ENCODE measurements at places on chromosomes 5 and 9.

DNA sequence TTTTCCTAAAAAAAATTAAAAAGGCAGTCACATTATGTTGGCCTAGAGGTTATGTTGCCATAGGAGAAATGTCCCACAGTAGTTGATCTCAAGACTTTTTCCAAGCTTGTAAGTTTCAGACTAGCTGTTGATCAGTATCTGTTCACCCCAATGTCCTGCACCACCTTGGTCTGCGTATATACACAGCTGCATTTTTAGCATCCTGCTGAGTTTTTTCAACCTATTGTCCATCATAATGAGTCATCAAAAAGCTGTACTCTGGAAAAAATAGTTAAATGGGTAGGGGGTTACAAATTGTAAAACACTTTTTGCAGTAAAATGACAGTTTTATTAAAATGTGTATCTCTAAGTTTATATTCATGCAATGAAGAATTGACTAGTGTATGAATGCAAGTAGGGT, 53.2 kb upstream of the TMEM171 start:
- no peak for DNase-seq

GRCh38 chr5:177531209-177531940, 14.6 kb upstream of the DDX41 start:
- no peak for DNase-seq

DNA sequence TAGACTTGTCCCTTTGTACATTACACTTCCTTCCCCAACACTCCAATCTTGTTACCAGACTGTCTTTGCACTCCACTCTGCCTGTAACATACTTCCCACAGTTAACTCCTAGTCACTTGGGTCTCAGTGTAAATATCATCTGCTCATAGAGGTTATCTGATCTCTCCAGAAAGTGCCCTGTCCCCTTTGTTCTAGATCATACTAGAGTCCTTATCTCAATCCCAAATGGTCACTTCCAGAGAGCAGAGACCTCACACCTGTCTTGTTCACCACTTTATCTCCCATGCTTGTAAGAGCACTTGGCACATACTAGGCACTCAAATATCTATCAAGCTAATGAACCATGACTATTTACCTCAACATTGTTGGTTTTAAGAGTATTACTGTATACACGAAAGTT, 30.4 kb downstream of the SETX start:
- no peak for DNase-seq

GRCh38 chr5:1708592-1709141, 91.0 kb downstream of the MRPL36 start:
- no peak for DNase-seq

- no peak for DNase-seq
Observed at GRCh38 chr5:16976625-16977008, 40.5 kb upstream of the MYO10 start.

DNA sequence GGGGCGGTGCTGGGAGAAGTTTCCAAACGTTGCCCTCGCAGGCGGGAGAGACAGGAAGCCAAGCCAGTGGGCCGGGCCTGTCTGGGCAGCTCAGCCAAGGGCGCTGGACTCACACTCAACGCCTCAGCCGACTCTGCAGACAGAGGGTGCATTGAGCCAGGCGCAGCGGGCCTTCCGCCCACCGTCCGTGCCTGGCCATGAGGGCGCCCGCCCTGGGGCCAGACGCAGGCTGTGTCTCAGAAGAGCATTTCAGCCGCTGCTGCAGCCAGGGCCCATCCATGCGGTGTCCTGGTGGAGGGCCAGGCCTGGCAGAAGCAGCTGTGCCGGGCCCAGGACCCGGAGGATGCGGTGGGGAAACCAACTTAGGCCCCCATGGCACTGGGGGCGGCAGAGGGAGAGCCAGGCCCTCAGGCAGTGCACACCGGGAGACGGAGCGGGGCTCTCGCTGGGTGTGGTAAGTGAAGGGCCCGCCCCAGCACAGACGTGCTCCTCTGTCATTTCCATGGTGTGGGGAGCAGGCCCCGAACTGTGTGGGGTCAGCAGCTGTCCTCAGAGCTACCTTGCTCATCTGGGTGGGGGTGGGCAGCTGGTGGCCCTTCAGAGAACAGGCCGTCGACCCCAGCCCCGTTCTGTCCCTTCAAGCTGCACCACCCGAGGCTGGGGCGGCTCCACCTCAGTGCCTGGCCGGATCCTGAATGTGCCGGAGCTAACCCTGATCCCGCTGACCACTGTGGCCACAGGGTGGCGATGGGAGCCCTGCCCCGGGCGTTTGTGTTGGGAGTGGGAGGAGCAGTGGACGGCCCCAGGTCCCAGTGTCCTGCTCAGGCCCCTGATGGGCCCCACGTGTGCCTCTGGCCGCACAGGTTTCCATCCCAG, 18.0 kb downstream of the DNLZ start:
- no peak for DNase-seq

DNA sequence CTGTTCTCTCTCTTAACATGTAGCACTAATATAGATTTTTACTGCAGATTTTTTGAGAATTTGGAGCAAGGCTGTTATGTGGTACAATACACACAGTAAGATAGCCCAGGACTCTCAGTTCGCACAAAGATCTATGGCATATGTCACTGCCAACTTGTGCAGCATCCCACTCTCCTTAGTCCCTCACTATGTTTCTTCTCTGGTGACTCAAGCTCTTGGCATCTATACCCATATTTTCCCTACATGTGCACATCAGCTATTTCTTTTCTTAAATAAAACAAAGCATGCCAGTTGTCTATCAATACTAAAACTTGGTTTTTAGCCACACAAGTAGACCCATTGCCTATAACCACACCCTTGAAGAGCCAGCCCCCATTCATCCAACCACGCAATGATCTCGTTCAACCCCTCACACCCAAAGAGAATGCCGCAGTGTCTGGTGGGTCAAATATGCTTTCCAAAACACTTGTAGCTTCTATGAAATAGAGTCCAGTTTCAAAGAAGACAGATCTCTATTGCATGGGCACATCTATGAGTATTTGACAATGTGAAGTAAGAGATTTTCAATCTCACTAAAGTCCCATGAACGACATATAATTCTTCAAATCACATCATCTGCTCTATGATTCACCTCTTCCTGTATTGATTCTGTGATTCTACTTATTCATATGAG, 18.2 kb upstream of the IL7R start:
- DNase-seq, result no peak

DNA sequence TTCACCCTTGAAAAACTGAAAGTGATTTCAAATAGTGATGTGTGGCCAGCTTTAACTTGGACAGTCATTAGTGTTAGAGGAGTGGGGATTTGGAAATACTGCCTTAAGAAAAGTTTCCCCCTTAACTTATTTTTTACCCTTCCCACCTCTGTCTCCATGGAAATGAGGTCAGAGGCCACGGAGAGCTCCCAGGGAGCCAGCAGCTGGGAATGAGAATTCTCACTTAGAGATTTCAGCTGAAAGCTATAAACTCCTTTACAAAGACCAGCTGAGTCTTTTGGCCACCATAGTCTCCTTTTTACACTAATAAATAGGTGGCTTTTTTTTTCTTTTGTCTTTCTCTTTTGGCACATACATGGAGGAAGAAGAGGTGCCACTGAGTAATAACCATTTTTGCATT, 45.7 kb upstream of the PIK3R1 start:
- no peak for DNase-seq

DNA sequence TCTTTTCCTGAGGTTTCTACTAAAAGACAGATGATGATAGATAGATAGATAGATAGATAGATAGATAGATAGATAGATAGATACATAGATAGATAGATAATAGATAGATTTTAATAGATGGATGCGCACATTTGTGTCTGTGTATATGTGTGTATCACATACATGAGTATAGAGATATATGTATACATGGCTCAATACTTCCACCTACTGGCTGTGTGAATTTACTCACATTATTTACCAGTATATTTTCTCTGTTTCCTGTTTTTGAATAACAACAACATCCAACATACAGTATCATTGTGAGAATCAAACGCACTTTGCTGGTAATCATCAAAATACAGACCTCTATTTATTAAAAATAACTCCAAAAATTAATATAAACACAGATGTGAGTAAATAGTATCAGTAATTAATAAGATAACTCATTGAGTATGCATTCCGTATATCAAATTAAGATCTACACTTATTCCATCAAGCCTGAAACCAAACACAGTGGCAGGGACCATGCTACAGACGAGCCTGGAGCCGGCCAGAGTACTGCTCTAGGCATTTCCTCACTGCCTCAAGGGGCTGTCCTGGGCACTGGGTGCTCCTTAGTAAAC, 338.0 kb downstream of the SEMA5A start:
- no peak for DNase-seq

GRCh38 chr5:71887680-71888079, 168.6 kb downstream of the CARTPT start:
- DNase-seq, result no peak

DNA sequence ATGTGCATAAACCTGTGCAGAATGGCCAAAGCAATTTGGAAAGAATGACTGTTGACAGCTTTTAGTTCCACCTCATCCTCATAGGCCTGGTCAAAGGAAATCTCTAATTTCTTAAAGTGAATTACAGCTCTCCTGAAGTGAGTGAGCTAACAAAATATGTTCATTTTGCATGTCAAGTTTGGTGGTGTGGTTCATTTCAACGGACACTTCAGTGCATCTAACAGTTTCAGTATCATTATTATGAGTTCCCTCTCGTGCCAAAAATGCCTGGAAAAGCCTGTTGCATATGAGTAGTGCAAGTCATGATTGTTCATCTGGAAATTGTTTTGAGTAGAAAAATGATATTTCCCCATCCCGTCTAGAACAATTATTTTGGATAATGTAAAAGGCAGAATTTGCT, 53.2 kb upstream of the HMHB1 start:
- no peak for DNase-seq

DNA sequence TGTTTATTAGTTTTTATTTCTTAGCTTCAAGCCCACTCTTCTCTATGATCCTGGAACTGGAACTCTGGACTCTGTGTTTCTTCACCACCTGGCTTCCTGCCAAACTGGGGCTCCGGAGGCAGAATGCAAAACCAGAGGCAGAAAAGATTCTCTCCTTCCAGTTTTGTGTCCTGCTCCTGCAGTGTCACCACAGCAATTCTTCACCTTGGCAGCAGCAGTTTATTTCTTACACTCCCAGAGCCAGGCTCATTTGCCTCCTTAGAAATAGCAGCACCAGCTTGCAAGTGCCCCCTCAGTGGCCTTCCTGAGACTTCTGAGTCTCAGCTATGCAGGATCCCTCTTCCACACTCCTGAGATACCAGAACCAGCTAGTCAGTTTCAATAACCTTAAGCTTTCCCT, 26.7 kb upstream of the CAMK4 start:
- no peak for DNase-seq

GRCh38 chr9:87276851-87277261, 220.8 kb upstream of the DAPK1 start:
- no peak for DNase-seq

DNA sequence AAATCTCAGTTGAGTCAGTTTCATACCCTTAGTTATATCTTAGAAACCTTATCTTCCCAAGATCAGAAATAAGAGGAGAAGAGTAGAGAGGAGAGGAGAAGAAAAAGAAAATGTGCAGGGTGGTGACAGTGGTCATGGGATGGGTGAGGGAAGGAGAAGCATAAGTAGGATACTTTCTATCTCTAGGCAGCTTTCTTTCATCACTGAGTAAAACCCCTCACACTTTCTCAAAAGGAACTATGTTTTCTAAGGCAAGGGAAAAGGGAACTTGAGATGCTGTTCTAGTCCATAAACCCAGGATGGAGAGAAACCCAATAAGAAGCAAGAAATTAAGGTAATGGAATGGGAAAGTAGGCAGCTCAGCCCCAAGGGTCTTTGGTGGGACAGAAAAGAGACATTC, 225.3 kb downstream of the MCTP1 start:
- DNase-seq, result no peak

GRCh38 chr9:91111226-91111625, 250.5 kb downstream of the AUH start:
- DNase-seq, result no peak

GRCh38 chr5:74146796-74147195, 493.7 kb downstream of the ENC1 start:
- no peak for DNase-seq

- no peak for DNase-seq
Observed at GRCh38 chr5:179969110-179969509, 61.4 kb upstream of the TBC1D9B start.

GRCh38 chr9:117564839-117565238, 139.4 kb upstream of the TLR4 start:
- DNase-seq, result no peak

DNA sequence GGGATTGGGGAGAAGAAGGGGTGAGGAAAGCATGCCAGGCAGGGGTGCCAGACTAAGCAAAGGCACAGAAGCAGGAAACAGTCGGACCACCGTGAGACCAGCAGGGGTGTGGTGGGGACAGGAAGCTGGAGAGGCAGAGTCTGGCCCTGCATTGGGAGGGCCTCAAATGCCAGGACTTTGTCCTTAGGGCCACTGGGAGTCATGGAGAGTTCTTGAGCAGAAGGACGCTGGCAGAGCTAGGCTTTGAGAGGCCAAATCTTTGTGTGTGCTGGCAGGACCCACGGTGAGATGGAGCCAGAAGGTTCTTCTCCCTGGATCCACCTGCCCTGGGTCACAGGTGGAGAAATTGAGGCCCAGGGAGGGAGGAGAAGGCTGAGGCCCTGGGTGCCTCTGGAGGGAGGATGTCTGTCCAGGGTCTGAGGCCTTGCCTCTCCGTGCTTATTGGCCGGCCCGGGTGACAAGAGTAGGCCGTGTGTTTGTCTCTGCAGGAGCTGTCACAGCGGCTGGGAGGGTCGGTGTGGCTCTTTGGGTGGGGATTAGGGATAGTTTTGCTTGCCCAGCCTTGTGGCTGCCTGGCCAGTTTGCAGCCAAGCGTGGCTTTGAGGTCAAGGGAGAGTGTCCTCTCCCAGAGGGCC, 1.8 kb upstream of the ENG start:
- DNase-seq, result no peak

GRCh38 chr5:124751031-124751430, 4.6 kb upstream of the ZNF608 start:
- DNase-seq, result no peak

GRCh38 chr5:32955814-32956213, 244.7 kb downstream of the NPR3 start:
- DNase-seq, result no peak

GRCh38 chr9:86521977-86522376, 167.8 kb upstream of the TUT7 start:
- DNase-seq, result no peak
